Activated CD8-positive, alpha-beta T cell treated with anti-CD3 and anti-CD28 coated beads for 36 hours (primary cell): ENCODE measurements at places on chromosomes 1 and 21. TPM values are rescaled to one million over a fixed set of nuclear protein-coding genes. Genes with fewer than 3 reads are reported as not detected.

Gene TFF1
- total RNA-seq: 1.1 TPM

GRCh38 chr1:244821134-244821533 is 14.3 kb upstream of the COX20 start:
- no peaks in the 10 kb centered on the region for H3K27me3 ChIP-seq
- no peak for DNase-seq
- no peaks in the 10 kb centered on the region for H3K4me1 ChIP-seq
- no peaks in the 10 kb centered on the region for H3K36me3 ChIP-seq

DNA sequence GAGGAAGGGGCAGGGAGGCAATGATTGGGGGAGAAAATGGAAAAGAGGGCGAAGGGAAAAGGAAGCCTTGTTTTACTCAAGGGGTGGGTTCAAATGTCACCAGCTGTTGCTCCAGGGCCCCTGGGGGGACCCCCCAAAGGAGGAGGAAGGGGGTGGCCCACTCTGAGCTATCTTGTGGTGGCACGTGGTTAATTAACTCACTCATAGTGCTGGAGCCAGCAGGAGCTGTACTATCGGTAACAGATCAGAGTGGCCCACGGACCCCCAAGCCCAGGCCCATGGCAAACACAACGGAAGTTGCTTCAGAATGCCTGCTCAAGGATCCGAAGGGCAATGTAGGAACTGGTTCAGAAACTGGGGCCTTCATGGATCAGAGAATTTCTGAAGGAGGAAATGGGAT is 7.2 kb downstream of the TFF2 start:
- peaks cover 2% of the 10 kb centered on the region for H3K4me1 ChIP-seq
- no peaks in the 10 kb centered on the region for H3K36me3 ChIP-seq
- H3K27ac ChIP-seq: no peak overlapping the region
- no peaks in the 10 kb centered on the region for H3K27me3 ChIP-seq
- H3K4me3 ChIP-seq: no peak overlapping the region
- DNase-seq: no peak

DNA sequence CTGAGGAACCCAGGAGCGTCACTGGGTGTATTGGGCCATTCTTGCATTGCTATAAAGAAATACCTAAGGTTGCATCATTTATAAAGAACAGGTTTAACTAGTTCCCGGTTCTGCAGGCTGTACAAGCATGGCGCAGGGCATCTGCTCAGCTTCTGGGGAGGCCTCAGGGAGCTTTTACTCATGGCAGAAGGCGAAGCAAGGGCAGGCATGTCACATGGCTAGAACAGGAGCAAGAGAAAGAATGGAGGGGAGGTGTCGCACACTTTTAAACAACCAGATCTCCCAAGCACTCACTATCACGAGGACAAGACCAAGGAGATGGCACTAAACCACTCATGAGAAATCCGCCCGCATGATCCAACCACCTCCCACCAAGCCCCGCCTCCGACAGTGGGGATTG is 65.2 kb downstream of the PSMG1 start:
- no peaks in the 10 kb centered on the region for H3K4me1 ChIP-seq
- H3K4me3 ChIP-seq: no peak overlapping the region
- H3K27ac ChIP-seq: no peak overlapping the region
- H3K27me3 ChIP-seq: no peaks in the 10 kb centered on the region
- no peaks in the 10 kb centered on the region for H3K36me3 ChIP-seq

DNA sequence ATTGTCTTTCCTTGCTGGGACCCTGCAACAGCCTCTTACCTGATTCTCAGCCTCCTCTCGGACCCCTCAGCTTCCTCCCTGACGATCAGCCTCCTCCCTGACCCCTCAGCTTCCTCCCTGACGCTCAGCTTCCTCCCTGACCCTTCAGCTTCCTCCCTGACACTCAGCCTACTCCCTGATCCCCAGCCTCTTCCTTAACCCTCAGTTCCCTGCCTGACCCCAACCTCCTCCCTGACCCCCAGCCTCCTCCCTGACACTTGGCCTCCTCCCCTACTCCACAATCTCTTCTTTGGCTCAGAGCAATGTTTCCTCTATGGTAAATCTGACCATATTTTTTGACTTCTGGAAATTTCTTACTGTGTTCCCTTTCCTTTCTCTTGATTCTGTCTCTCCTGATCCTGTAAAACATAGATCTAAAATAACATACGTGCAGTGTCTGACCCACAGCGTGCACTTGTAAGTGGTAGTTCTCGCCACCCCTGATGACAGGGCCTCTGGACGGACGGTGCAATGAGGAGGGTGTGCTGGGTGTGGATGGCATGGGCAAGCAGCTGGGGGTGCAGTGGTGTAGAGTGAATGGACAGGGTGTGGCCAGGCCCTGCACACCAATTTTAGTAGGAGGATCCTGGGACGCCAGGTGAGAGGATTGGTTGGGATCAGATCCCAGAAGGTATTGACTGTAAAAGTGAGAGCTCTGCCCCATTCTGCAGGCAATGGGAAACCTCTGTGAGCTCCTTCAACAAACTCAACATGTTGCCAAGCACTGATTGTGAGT is 264.1 kb downstream of the FOXD2 start:
- H3K27me3 ChIP-seq: peaks cover 8% of the 10 kb centered on the region
- no peaks in the 10 kb centered on the region for H3K4me1 ChIP-seq
- no peak overlapping the region for H3K27ac ChIP-seq
- no peaks in the 10 kb centered on the region for H3K36me3 ChIP-seq
- DNase-seq: no peak
